ENCODE measurements at places on chromosomes 2 and 18.

DNA sequence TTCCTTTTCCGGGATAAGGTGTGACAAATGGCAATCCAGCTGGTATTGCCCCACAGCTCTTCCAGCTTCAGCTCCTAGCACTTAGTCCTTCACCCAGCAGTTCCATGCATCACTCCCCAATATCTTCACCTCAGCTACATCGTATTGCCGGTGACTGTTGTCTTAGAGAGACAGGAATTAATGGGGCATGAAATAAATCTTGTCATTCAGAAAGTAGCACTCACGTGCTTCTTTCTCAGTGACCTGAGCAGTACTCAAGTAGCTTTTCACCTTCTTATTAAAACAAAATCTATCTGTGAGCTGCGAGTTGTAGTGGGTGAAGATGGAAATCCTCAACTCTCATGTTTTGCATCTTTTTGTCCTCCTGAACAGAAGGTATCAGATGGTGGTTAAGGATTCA, 72.8 kb downstream of the PTH2R start:
- no peak for DNase-seq

DNA sequence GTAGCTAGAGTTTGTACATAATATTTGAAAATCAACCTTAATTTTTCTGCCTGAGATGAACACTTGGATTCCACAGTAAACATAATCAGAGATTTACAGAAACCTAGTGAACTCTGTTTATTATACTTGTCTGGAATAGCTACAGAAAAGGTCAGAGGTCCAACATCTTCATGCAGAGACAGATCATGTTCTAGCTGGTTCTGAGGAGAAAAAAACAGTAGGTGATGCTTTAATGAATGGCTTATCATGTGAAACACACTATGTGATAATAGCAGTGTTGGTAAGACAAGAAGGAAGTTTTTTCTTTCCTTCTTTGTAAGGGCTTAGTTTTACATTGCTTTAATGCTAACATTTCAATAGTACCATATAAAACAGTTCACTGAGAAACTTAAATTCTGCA, 846.4 kb upstream of the ZEB2 start:
- DNase-seq = no peak

DNA sequence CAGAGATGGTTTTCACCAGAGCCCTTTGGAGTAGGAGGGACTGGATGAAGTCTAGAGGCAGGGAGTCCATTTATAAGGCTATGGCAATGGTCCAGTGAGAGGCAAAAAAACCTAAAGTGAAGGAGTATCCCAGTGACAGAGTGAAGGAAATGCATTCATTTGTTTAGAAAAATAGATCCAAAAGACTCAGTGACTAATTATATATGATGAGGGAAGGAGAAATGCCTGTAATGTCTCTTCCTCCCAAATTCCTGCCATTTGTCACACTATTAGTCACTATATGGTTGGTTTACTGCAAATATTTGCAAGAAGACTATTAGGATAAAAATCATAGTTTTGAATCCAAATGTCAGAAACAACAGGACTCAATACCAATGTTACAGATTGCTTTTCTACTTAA, 104.2 kb downstream of the ZNF521 start:
- no peak for DNase-seq

DNA sequence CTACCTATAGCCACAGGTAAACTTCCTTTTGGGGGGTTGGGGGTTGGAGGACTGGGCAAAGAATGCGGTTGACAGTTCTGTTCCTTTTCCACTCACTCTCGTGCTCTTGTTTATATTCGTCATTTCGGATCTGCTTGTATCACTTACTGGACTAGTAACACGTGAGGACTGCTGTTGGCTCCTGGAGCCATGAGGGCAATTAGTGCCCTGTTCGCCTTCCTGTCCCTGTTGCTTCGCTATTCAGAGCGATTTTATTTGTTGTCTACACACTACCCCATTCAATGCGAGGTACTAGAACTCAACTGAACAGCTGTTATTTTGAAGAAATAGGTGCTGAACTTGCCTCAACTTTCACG, 1.1 kb downstream of the KCNJ3 start:
- no peak for DNase-seq

GRCh38 chr2:24024018-24024417, 14.1 kb downstream of the MFSD2B start:
- peak; percentile 77 for DNase-seq

GRCh38 chr18:35062408-35062807, 21.2 kb downstream of the MAPRE2 start:
- DNase-seq = no peak

DNA sequence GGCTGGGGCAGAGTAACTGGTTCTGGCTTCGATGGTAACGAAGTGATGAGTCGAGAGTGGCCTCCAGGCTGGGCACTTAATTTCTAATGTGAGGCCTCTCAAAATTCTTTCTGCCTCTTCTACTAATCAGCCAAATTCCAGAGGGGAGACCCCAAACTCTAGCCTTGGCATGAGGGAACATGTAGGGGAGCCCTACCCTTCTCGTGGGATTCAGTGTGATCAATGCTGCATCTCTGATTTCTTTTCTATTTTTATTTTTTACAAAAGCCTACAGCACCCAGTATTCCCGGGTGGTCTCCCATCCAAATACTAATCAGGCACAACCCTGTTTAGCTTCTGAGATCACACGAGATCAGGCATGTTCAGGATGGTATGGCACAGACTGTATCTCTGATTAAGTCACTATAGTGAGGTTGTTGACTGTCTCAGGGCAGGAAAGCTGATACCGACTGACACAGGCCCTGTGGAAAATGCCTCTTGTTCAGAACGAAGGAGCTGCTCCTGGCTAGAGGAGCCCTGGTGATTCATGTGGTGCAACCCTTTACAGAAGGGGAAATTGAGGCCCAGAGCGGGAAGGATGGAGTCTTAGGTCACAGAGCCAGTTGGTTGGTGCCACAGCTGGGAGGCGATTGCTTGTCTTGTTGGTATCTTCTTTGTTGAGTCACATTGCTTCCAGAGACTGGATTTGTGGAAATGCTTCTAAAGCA, 126.3 kb upstream of the HS6ST1 start:
- DNase-seq = peak; percentile 45

Data from islet precursor cell (in vitro differentiated cells).